ENCODE measurements at places on chromosomes 6 and 20.
A peak's percentile ranks its signal among the peaks of the same experiment; 100 is the strongest.

GRCh38 chr20:3102575-3103368, 18.2 kb upstream of the AVP start:
- no peak for DNase-seq

- no peak for DNase-seq
Measured at GRCh38 chr6:138559143-138559542, 59.8 kb upstream of the NHSL1 start.

DNA sequence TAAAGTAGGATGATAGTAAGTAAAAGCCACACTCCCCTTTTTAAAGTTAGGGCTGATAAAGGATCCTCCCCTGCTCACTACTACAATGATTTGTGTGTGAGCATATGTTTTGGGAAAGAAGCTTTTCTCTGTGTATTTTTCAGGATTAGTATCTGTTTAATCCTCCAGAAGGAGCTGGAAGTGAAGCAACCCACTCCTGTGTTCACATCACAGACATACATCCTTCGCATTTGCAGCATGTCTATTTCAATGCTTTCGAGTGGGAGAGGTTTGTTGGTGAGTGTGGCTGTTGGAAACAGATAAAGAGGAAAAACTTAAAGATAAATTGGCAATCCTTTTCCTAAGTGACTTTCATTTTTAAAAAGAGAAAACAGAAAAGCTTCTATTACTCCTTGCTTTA, 31.6 kb upstream of the RGS17 start:
- DNase-seq = no peak

DNA sequence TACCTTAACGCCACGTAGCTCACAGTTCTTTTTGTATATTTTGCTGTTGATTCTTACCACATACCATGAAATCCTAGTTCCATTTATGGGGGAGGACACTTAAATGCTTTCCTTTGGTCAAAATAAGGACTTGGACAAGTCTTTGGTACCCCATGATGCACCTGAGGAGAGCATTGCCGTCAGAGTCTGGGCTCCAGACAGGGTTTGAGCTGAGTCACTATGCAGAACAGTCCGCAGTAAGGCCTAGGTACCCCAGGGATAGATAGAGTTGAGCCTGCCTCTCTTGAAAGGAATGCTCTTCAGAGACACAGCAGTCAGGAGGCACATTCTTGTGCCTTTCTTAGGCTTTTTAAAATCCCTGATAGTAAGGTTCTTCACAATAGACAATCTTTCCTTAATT, 6.0 kb downstream of the PARD6B start:
- DNase-seq = no peak

DNA sequence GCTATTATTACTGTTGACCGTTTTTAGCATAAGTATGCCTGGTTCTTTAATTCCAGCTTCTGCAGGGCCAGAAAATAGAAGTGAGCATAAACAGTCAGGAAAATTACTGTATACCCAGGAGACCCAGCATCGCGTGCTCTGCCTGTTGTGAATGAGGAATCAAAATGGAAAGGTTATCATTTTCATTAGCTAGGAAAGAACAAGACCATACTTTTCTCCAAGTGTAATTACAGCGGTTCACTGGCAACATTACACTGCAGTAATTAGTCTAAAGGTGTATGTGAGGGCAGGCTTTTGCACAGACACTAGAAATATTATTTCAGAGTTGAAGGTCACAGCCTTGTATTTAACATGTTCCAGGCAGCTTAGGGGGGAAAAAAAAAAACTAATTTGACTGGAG, 403.8 kb upstream of the SOX4 start:
- no peak for DNase-seq

DNA sequence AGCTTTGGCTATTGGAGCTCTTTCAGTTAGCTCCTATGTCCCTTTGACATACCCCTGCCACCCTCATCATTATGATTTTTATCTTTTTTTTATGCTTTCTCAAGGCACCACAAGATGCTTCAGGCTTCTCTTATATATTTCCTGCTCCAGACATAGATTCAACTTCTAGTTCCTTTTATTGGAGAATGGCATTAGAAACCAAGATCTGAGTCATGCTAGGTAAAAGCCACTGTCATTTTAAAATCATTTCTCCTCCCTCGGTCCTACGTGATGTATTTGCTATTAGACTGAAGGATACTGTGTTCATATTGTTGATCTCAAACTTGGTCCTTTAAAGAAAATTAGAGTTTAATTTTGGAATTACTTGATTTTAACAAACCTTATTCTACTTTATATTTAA, 8.3 kb downstream of the TENT5A start:
- peak; percentile 88 for DNase-seq

DNA sequence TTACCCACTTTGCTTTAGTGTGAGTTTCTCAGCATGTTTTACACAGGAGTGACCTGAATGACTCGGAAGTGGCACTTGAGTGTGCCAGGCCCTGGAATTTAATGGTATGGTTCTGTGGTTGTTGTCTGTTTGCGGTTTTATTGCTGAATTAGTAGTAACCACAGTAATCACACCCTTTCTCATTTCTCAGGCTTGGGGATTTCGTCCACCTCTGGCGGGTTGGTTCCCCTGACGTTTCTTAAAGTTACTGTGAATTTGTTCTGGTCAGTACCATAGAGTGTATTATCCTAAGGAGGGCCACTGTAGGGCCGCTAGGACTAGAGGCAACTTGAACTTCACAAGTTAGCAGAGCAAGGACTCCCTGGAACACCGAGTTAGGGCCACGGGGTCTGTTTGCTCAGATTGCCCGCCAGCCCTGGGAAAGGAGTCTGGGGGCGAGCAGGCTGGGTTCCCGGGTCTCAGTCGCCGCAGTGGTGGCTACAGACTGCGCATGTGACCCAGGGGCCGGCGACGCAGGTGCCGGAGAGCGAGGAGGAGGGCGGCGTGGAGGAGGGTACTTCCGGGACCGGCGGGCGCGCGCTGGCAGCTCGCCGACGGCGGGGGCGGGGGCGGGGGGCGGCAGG, 546 bp upstream of the KLHL32 start:
- no peak for DNase-seq

GRCh38 chr6:87572883-87573282, 16.9 kb downstream of the RARS2 start:
- no peak for DNase-seq

Measured in bone marrow (tissue), 2 donors.